ENCODE measurements at places on chromosomes 6 and 20. TPM values are rescaled to one million over a fixed set of nuclear protein-coding genes. Genes with fewer than 3 reads are reported as not detected.

TULP4 gene
- 132 TPM for total RNA-seq

SYNDIG1 gene
- 1.5 TPM for total RNA-seq

DNA sequence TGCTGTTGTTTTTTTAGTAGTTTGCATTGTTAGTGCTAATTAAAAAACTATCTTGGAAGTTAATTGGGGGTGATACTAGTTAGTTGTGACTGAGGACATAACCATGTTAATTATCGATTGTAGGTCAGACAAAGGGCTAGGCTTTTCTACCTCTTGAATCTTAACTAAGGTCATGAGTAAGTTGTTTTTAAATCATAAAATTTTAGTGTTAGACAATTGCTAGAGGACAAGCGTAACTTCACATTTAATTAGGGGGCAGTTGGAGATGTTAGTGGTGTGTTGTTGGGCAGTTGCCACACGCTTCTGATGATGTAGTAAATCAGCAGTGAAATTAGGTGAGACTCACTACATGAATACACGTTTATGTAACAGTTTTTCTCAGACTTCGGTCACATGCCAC, 619.1 kb upstream of the FLRT3 start:
- no peak for DNase-seq

DNA sequence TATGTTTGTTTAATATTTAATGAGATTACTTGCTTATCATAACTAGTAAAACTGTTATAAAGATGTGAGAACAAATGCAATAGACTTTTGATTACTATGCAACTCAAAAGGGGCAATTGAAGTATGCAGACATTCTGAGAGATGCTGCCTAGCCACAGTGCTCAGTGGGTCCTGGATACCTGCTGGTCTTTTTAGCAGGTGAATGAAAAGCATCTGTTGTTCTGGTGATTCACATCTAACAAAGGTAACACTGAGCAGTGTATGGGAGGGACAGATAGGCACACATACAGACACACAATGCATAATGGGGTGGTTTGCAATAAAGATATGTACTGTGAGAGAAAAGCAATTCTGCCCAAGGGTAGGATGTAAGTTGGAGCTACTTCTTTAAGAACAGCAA, 46.9 kb downstream of the OGFRL1 start:
- no peak for DNase-seq

GRCh38 chr6:11288065-11288464, 55.6 kb upstream of the NEDD9 start:
- peak; percentile 77 for DNase-seq

DNA sequence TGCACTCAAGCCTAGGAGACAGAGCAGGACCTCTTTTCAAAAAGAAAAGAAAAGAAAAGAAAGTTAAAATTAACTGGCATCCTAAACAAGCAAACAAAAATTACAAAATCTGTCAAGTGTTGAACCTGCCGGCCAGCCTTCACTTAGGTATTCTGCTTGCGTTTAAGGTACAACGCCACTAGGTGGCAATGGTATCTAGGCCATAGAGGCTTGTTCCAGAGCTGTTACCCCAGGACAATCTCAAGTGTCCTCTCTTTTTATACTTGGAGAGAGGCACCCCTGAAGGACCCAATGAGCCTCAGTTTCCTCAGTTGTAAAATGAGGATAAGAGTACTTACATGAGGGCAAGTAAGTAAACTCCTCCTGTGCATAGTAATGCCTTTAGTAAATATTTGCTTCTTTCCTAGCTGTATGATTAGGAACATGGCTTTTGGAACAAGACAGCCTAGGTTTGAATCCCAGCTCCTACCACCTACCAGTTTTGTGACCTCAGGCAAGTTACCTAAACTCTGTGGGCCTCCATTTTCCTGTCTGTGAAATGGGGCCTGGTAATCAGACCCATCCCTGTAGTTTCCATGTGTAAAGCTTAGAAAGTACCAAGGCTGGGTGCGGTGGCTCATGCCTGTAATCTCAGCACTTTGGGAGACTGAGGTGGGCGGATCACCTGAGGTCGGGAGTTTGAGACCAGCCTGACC, 5.8 kb upstream of the PACSIN1 start:
- peak; percentile 75 for DNase-seq

- DNase-seq: no peak
These were observed 148.3 kb downstream of the DLL1 start for GRCh38 chr6:170142559-170142958.

DNA sequence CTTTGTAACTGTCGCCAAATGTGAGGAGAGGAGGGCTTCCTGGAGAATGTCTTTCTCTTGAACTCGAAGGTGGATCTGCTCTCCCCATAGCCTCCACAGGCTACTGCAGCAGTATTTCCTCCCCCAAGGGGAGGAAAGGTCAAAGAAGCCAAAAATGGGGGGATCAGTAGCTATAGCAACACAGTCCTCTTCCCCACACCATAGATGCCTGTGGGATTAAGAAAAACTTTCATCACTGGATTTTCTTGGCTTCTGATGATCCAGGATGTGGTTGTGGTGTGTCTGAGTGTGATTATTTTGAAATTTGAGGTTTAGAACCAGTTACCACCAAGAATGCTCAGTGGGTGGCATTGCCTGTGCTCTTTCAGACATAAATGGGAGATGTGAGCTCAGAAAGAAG, 140.1 kb upstream of the SPACA1 start:
- no peak for DNase-seq

- no peak for DNase-seq
These were observed 99.4 kb downstream of the NCOA3 start for GRCh38 chr20:47600967-47601547.

DNA sequence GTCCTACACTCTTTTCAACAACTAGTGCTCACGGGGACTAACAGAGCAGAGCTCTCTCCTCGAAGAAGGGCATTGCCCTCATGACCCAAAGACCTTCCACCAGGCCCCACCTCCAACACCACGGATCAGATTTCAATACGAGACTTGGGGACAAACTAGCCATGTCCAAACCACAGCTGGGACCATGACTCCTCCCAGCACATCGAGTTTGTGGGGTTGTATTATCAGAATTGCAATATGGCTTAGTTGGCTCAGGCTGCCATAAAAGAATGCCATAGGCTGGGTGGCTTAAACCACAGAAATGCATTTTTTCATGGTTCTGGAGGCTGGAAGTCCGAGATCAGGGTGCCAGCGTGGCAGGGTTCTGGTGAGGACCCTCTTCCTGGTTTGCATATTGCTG, 189.7 kb upstream of the PMEPA1 start:
- no peak for DNase-seq

DSTN gene
- total RNA-seq: 315 TPM

DNA sequence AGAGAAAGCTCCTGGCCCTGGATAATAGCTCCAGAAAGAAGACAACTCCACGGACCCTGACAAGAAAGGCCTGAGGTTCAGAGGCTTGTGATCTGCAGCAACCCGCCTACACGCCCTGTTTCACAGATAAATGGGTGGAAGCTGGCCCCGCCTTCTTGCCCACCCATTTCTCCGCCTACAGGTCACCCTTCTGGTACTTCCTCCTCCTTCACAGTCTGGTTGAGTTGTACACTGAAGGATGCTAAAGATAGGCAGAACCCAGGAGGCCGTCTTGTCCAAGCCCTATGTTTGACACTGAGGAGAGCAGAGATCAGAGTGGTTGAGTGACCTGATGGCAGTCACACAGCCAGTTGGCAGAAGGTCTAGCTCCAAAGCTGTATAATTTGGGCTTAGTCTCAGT, 34.2 kb upstream of the MDGA1 start:
- DNase-seq: no peak

DNA sequence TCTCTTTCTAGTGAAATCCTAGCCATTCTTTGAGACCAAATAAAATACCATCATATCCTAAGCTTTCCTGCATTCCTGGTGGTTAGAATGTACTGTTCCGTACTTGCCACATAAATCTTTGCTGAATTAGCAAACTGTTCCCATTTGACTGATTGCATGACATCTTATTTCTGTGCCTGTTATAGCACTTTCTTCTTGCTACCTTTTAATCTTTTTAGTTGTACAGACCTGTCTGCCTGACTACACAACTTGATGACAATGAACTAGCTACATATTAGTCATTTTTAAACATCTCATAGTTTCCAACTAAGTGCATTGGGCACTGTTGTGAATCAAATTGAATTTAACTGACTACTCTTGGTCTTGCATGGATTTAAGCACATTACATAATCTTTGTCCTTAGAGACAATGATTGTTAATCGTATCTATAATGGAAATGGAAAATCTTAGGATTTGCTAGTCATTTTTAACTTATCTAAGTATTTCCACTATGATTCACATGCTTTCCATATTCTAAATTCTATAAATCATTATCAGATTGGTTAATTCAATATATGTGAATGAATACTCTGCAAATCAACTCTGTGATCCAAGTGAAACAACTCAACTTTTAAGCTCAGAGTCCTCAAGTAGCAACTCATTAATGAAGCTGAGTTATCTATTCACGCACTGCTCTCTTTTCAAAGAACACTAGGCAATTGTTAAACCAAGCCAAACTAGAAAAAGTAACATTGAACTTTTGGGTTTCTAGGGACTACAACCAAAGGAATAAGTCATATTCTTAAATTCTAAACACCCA, 109.0 kb downstream of the TNFRSF21 start:
- DNase-seq: no peak

DNA sequence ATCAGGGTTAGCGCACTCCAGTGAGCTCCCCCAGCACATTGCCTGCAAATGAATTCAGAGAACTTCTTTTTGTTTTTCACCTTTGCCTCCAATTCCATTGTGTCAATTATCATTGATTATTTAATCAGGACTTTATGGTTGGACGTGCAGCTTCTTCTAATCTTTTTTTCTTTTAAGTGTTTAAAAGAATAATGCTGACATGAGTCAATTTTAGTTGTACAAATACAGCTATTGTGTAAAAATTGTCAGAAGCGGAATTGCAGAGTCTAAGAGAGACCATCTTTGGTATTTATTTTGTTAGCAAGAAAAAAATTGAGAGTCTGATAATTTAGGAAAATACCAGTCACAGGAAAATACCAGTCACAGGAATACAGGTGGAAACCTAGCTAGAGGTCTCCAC, 5.5 kb downstream of the ABT1 start:
- DNase-seq: no peak

DNA sequence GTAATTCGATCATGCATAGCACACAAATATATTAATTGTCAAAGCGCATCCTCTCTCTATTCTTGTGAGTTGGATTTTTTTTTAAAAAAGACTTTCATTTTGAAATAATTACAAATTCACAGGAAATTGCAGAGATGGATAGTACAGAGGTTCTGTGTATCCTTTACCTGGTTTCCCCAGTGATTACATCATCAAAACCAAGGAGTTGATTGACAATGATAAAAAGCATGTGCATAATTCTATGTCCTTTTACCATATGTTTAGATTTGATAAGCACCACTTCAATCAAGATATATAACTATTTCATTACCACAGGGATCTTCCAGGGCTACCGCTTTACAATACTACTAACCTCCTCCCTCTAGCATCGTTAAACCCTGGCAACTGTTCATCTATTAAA, 40.2 kb downstream of the CCN2 start:
- no peak for DNase-seq

Measured in hepatocyte (in vitro differentiated cells).